HCT116 (cell line): ENCODE measurements at places on chromosomes 4 and X. TPM values are rescaled to one million over a fixed set of nuclear protein-coding genes. Genes with fewer than 3 reads are reported as not detected.

- DNase-seq = no peak
These were observed 28.9 kb downstream of the TMEM144 start for GRCh38 chr4:158239196-158239595.

GRCh38 chr4:107950746-107951540, 19.6 kb downstream of the CYP2U1 start:
- no peak for DNase-seq

DNA sequence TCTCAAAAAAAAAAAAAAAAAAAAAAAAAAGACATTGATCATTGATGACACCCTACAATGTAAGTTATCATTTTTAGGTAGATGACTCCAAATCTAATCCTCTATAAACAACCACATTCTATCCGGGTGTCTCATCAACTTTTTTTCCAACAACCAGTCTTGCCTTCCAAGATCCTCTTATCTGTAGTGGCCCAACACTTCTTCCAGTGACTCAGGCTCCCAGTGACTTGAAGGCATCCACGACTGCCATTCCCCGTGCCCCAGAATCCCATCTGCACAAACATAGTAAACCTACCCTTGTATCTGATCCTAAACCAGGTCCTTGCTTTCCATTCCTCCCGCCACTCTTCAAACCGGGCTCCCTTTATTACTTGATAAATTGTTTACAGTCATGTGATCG, 15.6 kb upstream of the TSPAN5 start:
- DNase-seq = no peak

DNA sequence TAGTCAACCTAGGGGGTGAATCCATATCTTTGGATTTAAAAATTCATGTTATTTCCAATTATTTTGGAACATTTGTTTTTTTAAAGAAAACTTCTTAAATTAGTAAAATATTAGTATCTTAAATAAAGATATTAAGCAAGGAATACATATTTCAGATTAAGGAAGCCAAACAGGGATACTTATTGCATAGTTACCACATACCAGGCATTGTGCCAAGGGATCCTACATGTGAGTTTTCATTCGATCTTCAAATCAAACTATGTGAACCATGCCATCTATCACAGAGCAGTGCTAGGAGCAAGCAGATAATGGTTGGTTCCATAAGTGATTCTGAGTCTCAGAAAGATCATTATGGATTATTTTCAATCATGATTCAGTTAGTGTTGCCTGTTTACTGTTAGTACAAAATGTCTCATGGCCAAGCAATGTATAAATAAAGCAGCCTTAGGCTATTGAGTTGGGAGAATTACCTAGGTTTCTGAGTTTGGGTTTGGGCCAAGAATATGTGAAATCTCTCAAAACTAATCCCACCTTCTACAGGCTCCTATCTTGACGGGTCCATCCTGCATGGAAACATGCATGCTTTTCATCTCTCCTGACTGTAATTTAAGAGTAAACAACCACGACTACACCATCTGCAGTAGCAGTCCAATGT, 176.7 kb downstream of the NPFFR2 start:
- no peak for DNase-seq

- DNase-seq = peak; percentile 15
These were observed 25.0 kb upstream of the BCORL1 start for GRCh38 chrX:129957241-129958082.

- DNase-seq = no peak
These were observed 34.3 kb upstream of the IGFBP7 start for GRCh38 chr4:57144466-57144865.

DNA sequence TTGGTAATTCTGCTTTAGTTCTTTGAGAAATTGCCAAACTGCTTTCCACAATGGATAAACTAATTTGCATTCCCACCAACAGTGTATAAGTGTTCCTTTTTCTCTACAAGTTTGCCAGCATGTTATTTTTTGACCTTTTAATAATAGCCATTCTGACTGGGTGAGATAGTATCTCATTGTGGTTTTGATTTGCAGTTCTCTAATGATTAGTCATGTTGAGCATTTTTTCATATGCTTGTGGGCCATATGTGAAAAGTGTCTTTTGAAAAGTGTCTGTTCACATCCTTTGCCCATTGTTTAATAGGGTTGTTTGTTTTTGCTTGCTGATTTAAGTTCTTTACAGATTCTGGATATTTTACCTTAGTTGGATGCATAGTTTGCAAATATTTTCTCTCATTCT, 25.9 kb downstream of the ENPEP start:
- no peak for DNase-seq

DNA sequence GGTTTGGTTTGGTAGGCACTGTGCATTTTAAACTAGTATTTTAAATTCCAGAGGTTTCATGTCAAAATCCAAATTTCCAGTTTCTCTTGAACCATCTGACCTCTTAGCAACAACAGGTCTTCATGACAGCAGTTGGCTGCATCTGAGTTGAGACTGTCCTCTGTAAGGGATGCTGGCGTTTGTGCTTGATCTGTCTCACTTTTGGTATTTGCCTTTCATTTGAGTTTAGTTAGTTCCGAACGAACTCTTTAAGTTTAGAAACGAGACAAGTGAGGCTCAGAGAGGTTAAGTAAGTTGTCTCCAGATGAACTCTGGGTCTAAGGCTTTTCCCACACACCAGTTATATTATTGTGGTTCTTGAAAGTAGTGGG, 29.1 kb downstream of the SPARCL1 start:
- no peak for DNase-seq

DNA sequence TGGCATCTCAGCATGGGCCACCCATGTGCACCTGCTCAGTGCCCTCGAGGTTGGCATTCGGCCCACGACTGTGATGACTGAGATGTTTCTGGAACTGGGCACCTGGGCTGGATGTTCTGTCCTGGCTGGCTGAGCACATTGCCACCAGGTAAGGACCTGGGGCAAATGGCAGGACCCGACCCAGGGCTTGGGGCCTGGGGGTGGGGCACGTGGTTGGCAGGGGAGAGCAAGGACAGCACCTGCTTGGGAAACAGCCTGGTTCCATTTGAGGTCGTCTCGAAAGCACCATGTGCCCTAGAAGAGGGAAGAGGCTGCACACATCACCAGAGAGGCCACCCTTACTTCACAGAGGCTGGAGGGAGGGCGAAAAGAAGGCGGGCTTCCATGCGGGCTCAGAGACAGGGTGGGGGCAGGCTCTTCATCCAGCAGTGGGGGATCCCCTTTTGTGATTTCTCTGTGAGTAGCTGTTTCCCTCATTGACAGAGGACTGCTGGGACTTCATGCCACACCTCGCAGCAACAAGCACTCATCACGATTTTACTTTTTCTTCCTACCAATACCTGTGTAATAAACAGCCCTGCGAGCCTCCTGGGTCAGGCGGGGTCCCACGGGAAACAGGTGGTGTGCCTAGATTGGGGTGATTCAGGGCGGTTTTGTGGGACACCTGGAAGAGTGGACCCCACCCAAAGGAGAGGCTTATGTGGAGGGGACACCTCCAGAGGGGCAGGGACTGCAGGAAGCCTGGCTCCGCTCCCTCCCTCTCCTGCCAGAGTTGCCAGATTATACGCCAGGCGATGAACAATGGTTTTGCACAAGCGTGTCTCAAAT, 12.0 kb downstream of the TMEM187 start:
- DNase-seq = no peak

Gene OPN1LW
- not detected for total RNA-seq

Gene PRR32
- total RNA-seq = not detected
